ENCODE measurements at places on chromosomes 12 and 14. TPM values are rescaled to one million over a fixed set of nuclear protein-coding genes. Genes with fewer than 3 reads are reported as not detected.

PMCH gene
- not detected for total RNA-seq

KLHL33 gene
- total RNA-seq: not detected

SLC24A4 gene
- 0.24 TPM for total RNA-seq

DNA sequence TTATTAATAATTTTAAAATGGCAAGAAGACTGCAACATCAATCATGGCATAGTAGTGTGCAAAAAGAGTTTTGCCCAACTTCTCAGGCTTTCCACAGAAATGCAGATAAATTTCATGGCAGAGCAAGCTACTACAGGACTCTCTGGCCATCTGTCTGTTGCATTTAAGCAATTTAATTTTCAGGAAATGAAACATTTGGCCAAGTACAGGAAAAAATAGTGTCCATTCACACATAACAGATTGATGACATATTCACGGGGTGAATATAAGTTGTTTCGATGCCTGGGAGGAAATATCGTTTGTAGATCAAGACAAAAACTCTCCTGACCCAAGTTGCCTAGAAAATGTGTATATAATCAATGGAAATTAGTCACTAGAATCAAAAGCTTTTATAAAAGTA lies 324.0 kb downstream of the PRKD1 start:
- DNase-seq: no peak

Data from SK-MEL-5 (cell line).